ENCODE measurements at places on chromosomes 3 and 15.

DNA sequence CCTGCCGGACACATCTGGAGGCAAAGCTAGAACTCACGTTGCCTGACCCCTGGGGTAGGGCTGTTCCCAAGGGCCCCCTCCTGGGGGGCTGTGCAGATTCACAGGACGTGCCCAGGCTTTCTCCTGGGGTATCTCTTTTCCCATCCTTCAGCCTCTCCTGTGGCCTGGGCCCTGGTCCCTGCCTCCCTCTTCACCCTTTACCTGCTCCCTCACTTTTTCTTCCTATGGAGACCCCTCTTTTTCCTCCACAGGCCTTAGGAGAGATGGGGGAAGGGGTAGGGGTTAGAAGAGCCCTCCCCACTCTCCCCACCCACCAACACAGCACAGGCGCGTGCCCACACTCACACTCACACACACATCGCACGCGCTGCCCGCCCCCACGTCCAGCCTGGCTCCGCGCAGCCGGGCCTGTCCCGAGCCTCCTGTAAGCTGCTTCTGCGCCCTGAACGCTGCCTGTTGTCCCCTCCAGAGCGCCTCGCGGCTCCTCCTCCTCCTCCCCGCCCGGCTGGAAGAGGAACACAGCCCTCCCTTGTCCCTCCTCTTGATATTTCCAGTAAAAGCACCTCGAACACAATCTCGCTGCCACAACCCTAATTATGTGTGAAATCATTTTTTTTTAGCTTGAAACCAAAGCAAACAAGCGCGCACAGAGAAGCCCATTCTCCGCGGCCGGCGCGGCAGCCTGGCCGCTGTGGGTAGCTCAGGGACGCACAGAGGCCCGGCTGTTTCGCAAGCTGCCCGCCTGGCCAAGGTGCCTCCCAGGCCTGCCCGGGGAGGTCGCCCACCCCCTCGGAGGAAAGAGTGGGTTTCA is 33.9 kb upstream of the ACAN start:
- DNase-seq: no peak

DNA sequence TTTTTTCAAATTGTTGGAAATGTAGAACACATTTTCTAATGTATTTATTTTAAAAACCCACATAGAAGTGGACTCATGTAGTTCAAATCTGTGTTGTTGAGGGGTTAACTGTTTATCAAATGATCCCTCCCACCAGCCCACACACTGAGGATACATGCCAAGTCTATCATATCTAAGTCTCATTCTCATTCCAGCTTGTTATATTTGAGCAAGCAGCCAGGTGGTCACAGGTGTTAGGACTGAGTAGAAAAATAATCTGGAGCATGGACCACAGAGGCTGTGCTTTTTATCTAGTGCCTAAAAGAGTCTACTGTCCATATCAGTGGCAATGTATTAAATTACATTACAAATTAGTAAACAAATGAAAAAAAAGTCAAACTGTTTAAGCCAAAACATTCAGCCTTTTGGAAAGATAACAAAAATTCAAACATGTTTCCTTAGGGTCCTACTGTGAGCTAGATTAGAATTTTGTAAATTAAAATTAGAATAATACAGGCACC is 20.7 kb upstream of the SPESP1 start:
- no peak for DNase-seq

DNA sequence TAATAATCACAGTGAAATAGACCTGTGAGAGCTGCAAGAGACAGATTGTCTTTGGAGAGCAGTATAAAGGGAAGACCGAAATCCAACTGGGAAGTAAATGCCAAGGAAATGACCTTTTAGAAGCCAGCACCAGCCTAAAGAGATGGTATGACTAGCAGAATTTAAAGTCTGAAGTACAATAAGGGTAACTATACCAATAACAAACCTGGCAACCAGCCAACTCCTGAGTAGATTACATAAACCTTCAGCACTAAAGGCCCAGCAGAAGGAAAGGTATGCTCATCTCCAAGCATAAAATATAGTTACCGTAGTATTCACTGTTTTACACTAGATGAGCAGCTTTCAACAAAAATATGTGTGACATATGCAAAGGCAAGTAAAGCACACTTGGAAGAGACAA is 155.1 kb upstream of the SATB1 start:
- no peak for DNase-seq

DNA sequence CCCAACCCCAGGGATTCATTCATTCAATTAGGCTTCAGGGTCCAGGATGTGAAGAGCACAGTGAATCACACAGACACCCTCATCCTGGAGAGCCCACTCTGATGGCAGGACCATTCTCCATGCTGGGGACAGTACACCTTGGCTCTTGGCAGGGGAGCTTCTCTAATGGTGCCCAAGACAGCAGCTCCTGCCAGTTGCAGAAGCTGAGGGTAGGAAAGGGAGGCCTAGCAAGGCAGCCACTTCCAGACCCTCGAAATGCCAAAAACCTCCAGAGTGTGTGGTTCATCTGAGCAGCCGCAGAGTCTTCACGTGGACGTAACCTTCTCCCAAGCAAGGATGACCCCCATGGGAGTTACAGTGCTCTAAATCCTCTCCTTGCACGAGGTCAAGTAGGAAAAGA is 186.2 kb downstream of the XXYLT1 start:
- no peak for DNase-seq

DNA sequence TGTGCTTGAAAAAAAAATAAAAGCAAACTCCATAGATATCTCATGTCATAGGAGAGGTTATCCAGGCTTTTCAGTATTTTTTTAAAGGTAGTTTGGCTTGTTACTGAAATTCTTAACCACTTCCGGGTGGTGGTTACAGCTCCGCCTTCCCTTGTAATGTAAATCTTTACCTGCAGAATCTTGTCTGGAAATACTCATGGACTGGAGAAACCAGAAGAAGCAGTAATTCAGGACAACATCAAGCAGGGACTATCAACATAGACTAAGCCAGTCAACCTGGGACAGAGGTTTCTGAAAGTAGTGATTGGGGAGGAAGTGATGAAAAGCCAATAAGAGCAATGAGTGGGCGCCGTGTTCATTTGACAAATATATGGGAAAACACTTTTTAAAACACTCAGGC is 78.9 kb upstream of the SKOR1 start:
- no peak for DNase-seq

DNA sequence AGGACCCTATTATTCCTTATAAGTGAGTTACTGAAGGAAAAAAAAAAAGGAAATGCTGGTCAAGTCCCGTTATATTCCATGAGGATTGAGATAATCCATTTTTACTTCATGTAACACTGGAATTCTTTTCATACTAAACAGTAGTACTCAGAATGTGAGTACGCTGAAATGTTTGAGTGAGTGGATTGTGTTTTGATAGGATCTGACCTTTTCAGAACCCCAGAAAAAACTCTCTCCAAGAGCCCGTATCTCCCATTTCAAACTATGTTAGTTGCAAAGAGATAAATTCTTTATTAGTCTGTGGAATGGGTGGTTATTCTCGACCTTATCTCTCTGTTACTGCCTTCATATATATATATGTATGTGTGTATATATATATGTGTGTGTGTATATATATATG is 2.5 kb upstream of the LPP start:
- no peak for DNase-seq

DNA sequence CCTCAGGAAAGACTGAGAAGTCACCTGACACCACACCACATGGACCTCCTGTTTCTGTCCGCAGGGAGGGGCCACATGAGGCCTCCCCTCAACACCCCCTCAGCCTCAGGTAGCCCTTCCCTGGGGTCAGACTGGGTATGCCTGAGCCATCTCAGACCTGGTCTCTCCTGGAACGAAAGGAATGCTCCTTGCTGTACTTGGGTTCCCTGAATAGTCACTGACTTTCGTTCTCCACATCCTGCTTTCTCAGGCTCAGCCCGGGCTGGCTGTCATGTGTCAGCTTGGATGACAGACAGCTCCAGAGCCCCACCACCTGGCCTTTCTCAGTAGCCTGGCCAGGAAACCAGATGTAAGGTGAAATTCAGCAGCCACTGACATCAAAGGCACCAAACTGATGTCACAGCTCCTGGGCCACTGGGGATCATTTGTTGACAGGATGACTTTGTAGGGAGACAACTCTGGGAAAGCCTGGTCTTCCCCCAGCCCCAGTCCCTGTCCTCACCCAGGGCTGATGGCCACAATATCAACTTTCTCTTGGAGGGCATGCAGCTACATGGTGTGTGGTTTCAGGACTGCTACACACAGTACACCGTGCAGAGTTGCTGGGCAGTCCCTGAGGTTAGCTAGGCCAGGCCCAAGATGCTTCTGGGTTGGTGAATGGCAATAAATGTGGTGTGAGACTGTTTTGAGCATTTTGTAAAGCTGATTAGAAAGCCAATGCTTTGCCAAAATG is 141.4 kb upstream of the MRPS22 start:
- peak; percentile 61 for DNase-seq

- no peak for DNase-seq
Measured at GRCh38 chr3:57108684-57109083, 48.2 kb downstream of the SPATA12 start.

DNA sequence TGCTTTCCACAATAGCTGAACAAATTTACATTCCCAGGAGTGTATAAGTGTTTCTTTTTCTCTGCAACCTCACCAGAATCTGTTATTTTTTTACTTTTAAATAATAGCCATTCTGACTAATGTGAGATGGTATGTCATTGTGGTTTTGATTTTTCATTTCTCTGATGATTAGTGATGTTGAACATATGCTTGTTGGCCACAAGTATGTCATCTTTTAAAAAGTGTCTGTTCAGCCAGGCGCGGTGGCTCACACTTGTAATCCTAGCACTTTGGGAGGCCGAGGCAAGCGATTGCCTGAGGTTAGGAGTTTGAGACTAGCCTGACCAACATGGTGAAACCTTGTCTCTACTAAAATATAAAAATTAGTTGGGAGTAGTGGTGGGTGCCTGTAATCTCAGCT is 619.3 kb downstream of the SI start:
- no peak for DNase-seq

DNA sequence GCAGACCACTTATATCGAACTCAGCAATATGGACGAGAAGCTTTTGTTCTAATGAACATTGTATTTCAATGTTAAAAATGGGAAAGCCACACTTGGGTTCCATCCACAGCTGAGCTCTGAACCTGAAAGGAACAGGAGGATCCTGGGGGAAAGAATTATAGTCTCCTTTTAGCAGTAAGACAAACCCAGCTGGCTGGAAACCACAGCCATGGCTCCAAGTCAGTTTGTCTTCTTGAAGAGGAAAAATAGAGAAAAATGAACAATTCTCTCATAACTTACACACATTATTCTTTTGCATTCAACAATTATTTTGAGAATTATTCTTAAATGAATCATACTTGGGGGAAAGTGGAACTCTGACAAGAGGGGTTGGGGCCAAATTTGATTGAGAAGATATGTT is 149.2 kb upstream of the VEPH1 start:
- no peak for DNase-seq

DNA sequence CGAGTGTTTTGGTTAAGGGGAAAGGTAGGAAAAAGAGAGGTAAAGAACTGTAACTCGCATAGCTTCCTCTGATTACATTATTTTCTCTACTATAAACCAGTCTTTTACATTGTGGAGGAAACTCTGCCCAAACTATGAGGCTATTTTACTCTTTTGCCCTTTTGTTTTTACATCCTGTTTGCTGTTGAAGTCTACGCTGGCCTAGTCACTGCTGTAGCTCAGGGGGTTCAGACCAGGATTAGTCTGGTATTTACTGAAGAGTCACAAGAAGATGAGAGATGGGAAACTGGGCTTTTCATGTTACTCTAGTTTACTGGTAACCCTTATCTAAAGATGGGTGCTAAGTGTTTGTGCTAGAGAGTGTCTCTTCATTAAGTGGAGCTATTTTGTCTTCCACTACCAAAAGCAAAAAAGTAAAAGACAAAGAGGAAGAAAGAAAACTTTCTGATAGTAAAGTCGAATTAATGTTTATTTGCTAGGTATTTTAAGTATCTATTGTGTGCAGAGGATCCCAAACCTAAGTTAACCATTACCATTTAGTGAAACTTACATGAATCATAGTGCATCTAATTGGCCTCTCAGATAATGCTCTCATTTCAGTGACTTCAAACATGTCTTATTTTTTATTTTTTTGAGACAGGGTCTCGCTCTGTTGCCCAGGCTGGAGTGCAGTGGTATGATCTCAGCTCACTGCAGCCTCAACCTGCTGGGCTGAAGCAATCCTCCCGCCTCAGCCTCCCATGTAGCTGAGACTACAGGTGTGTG is 10.9 kb downstream of the RARB start:
- DNase-seq: no peak

GRCh38 chr3:3848923-3849275 is 49.7 kb downstream of the LRRN1 start:
- no peak for DNase-seq

DNA sequence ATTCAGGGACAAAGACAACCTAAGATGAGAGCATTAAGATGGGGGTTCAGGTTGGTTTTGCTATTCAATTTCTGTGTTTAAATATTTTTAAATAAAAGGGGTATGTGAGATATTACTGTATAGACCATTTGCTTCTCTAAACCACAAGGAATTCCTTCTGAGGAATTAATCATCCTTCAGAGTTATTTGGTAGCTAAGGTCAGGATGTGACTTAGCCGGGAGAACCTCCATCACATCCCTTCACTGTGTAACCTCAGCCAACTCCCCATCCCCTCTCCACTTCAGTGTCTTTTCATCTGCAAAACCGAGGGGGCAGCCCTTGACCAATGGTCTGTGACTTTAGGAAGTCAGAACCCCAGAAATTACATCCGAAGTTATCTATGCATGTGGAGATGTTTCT is 48.7 kb upstream of the SKOR1 start:
- DNase-seq: no peak

- DNase-seq: no peak
Measured at GRCh38 chr15:44199393-44199792, 4.3 kb upstream of the FRMD5 start.

DNA sequence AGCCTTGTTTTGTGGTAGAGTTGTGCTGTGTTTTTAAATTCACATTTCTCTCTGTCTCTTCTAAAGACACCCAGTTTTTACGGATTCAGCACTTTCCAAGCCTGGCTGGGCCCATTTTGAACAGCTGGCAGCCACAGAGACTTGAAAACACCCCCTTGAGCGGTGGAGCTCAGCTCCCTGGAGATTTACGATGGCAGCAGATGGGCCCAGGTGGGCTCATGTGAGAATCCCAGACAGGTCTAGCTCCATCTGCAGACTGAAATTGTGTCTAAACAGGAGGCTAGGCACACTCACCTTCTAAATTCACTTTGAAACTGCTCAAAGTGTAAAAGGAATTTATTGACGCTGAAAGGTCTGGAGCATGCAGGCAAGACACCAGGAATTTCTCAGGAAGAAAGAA is 232.0 kb upstream of the HES1 start:
- DNase-seq: peak; percentile 70

DNA sequence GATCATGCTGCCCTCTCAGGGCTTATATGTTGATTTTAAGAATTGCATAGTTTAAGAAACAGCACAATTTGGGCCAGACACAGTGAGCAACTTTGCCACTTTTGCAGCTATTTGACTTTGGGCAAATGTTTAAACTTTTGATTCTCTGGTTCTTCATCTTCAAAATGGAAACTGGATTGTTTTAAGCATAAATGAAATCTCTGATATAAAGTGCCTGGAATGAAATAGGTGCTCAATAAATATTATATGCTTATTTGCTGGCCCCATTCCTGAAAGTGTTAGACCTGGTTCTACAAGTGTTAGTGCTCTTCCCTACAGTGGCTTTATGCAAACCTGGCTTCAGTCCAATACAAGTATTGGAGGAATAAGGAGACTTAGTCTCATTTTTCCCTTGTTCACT is 33.1 kb upstream of the TSC22D2 start:
- no peak for DNase-seq

- DNase-seq: peak; percentile 35
Measured at GRCh38 chr15:98142572-98142971, 182.1 kb downstream of the ARRDC4 start.

GRCh38 chr15:100997442-100997841 is 78.3 kb downstream of the LRRK1 start:
- no peak for DNase-seq

All from Karpas-422 (cell line).